ENCODE measurements at places on chromosomes 7 and 10.

DNA sequence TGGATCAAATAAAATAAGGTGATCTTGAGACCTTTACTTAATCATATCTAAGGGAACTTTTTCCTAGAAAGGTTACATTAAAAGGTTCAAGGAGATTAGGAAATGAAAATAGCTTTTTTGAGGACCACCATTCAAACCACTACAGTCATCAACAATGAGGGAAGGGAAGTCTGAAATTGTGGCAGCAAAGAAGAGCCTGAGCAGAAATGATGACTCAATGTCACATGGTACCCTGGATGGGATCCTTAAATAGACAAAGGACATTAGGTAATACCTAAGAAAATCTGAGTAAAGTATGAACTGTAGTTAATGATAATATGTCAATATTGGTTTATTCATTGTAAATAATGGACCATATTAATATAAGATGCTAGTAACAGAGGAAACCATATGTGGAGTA lies 236.0 kb downstream of the SEMA3D start:
- no peak for DNase-seq

- DNase-seq = no peak
These were observed 243.9 kb upstream of the POT1 start for GRCh38 chr7:125173571-125173970.

DNA sequence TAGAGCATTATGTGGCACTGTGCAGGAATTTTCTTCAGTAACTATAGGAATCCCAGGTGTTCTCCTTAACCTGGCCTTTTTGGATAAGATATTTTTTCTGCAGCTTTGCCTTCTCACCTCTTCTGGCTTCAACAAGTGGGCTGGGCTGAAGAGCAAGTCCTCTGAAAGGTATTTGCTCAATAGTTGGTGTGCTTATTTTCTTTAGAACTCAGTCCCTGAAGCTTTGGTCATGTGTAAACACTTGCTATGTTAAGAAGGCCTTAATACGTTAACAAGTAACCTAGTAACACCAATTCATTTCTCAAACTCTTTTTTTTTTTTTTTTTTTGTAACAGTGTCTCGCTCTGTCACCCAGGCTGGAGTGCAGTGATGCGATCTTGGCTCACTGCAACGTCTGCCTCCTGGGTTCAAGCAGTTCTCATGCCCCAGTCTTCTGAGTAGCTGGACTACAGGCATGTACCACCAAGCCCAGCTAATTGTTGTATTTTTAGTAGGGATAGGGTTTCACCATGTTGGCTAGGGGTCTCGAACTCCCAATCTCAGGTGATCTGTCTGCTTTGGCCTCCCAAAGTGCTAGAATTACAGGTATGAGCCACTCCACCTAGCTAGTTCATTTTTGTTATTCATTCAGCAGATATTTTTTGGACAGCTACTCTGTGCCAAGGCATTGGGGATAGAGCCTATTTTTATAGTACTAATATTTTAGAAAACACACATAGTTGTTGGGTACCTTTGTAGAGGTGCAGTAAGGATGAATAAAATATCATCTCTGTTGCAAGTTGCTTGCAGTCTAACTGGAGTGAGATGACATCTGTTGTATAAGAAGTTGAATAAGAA lies 164.6 kb downstream of the SND1 start:
- no peak for DNase-seq

DNA sequence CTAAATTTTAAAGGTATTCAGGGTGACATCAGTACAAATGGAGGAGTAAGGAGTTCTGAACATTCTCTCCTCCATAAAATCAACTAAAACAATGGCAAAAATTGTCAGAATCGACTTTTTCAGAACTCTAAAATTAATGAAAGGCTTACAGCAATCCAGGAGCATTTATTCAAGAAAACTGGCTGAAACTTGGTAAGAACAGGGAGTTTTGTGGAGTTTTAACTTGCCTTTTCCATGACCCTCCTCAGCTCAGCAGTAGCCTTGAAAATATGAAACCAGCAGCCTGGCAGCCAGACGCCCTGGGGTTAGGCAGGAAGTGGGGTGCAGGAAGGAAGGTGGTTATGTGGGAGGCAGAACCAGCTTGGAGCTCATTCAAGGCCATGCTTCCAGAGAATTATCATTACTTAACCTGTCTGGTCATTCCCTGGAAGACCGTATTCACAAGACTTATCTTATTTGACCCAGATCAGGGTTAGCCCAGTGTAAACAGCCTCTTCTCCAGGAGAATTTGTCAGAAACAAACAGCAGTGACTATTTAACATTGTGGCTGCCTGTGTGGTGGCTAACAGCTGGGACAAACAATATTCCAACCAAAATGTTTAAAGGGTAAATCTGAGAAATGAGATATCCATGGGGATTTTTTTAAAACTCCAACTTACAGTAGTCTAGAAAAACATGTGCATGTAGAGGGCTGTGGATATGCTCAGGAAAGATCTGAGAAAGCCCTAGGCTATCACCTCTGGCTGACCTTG lies 75.7 kb upstream of the MACROH2A2 start:
- DNase-seq = no peak

GRCh38 chr10:24865783-24866182 lies 86.6 kb downstream of the PRTFDC1 start:
- no peak for DNase-seq
